ENCODE measurements at places on chromosomes 4 and X.

GRCh38 chr4:124085561-124086180, 626.9 kb downstream of the ANKRD50 start:
- DNase-seq = no peak

GRCh38 chr4:153151535-153152455, 52.4 kb upstream of the TRIM2 start:
- peak; percentile 92 for DNase-seq

- DNase-seq = no peak
Observed at GRCh38 chr4:164501074-164501473, 252.9 kb upstream of the SMIM31 start.

DNA sequence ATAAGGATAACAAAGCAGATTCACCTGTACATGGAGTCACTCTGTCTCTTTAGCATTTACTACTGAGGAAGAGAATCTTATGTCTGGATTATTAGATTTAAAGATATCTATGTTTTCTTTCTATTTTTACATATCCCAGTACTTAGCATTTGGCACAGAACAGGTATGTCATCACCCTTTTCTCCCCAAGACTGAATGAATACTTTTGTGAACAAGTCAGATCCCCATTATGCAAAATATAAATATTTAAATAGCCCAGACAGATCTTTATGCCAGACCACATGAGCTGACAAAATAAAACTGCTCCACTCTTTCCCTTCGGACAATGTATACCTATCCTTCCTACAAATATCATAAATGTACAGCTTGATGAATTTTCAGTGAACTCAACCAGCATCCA, 94.5 kb downstream of the CASK start:
- no peak for DNase-seq

GRCh38 chrX:131725001-131725654, 181.3 kb downstream of the OR13H1 start:
- DNase-seq = no peak

All from neuronal stem cell (in vitro differentiated cells).